Fibroblast of the aortic adventitia (primary cell): ENCODE measurements at places on chromosomes 6 and 20. TPM values are rescaled to one million over a fixed set of nuclear protein-coding genes. Genes with fewer than 3 reads are reported as not detected.

The PLTP gene
- total RNA-seq: 66.9 and 107 TPM in 2 replicates

The BTN1A1 gene
- not detected in 2 replicates for total RNA-seq

The WRNIP1 gene
- 25.8 and 29.4 TPM in 2 replicates for total RNA-seq

The C6orf141 gene
- total RNA-seq: 0.57 and 5.7 TPM in 2 replicates

The C6orf89 gene
- total RNA-seq: 23.8 and 58.2 TPM in 2 replicates

The LAMA4 gene
- 306 and 904 TPM in 2 replicates for total RNA-seq

The SYCP2L gene
- total RNA-seq: under 0.01 TPM in 1 of 2 replicates, not detected in the other

The SMLR1 gene
- total RNA-seq: not detected in 2 replicates

The FAM229B gene
- 19.2 and 32.7 TPM in 2 replicates for total RNA-seq

The TSPO2 gene
- not detected in 2 replicates for total RNA-seq

The COX4I2 gene
- total RNA-seq: not detected in 2 replicates

The KPNA5 gene
- total RNA-seq: 8.3 and 13.2 TPM in 2 replicates

The YWHAB gene
- total RNA-seq: 174 and 180 TPM in 2 replicates

The ADTRP gene
- 2.6 and 10.9 TPM in 2 replicates for total RNA-seq

The SRSF12 gene
- 0.09 and 0.33 TPM in 2 replicates for total RNA-seq

The NTSR1 gene
- 8.0 TPM in 1 of 2 replicates, not detected in the other for total RNA-seq

The CENPW gene
- 13.7 and 55.9 TPM in 2 replicates for total RNA-seq

The ZC3H12D gene
- 0.09 TPM in 1 of 2 replicates, not detected in the other for total RNA-seq

The CD24 gene
- 1.7 and 4.5 TPM in 2 replicates for total RNA-seq

The DXO gene
- total RNA-seq: 15.9 and 28.8 TPM in 2 replicates

The ZNF165 gene
- total RNA-seq: 0.45 and 0.65 TPM in 2 replicates

The STMND1 gene
- total RNA-seq: not detected in 2 replicates

The CLVS2 gene
- not detected in 2 replicates for total RNA-seq

The KCNS1 gene
- 0.18 TPM in 1 of 2 replicates, not detected in the other for total RNA-seq

The HLA-DOA gene
- not detected in 2 replicates for total RNA-seq

The GTF3C6 gene
- total RNA-seq: 37.0 and 77.0 TPM in 2 replicates

The MLIP gene
- total RNA-seq: not detected in 2 replicates

The TNNC2 gene
- 0.45 and 1.8 TPM in 2 replicates for total RNA-seq

The BLOC1S5 gene
- 5.7 and 23.0 TPM in 2 replicates for total RNA-seq

The SLC17A3 gene
- 1.1 TPM in 1 of 2 replicates, not detected in the other for total RNA-seq

The COL11A2 gene
- 0.09 and 0.74 TPM in 2 replicates for total RNA-seq

The FAM217B gene
- total RNA-seq: 5.8 and 6.9 TPM in 2 replicates

The CPNE5 gene
- total RNA-seq: 0.16 and 0.18 TPM in 2 replicates

The ABHD16B gene
- not detected in 2 replicates for total RNA-seq

The PTGIS gene
- total RNA-seq: 279 and 1,011 TPM in 2 replicates

The KCNQ5 gene
- total RNA-seq: 2.6 and 9.4 TPM in 2 replicates

The SCP2D1 gene
- total RNA-seq: not detected in 2 replicates

The GHRH gene
- not detected in 2 replicates for total RNA-seq

The PDSS2 gene
- 10.1 and 14.4 TPM in 2 replicates for total RNA-seq

The RAET1L gene
- total RNA-seq: not detected in 2 replicates

The RAB32 gene
- 20.8 and 71.7 TPM in 2 replicates for total RNA-seq

The NNAT gene
- 0.36 and 2.8 TPM in 2 replicates for total RNA-seq

The CST9 gene
- total RNA-seq: not detected in 2 replicates

The R3HDML gene
- not detected in 2 replicates for total RNA-seq

The SGK2 gene
- 0.09 TPM in 1 of 2 replicates, not detected in the other for total RNA-seq

The HDGFL1 gene
- total RNA-seq: not detected in 2 replicates

The DNPH1 gene
- total RNA-seq: 46.2 and 65.2 TPM in 2 replicates

The PI16 gene
- 1.5 and 6.3 TPM in 2 replicates for total RNA-seq

The MRPL2 gene
- total RNA-seq: 11.9 and 18.7 TPM in 2 replicates
